ENCODE measurements at places on chromosomes 3 and 15. TPM values are rescaled to one million over a fixed set of nuclear protein-coding genes. Genes with fewer than 3 reads are reported as not detected.

The SYNPR gene
- not detected for total RNA-seq

The SLC6A1 gene
- not detected for total RNA-seq

The CLSTN2 gene
- 0.13 TPM for total RNA-seq

GRCh38 chr3:149579838-149580542 lies 77.8 kb downstream of the WWTR1 start:
- peak; percentile 53 for DNase-seq

GRCh38 chr3:99757966-99758365 lies 59.7 kb upstream of the CMSS1 start:
- DNase-seq: no peak

GRCh38 chr3:117868766-117869165 lies 1159.2 kb downstream of the TUSC7 start:
- no peak for DNase-seq

The FSIP1 gene
- total RNA-seq: 0.51 TPM

- peak; percentile 73 for DNase-seq
These were observed 26.9 kb downstream of the PIERCE2 start for GRCh38 chr15:55434989-55435825.

The SHQ1 gene
- total RNA-seq: 14.9 TPM

All from dermis microvascular lymphatic vessel endothelial cell (primary cell).